ENCODE measurements at places on chromosomes 11 and 22. TPM values are rescaled to one million over a fixed set of nuclear protein-coding genes. Genes with fewer than 3 reads are reported as not detected.

CCDC188 gene
- 2.6 TPM for polyA plus RNA-seq

HORMAD2 gene
- polyA plus RNA-seq, result not detected

OR5AK2 gene
- polyA plus RNA-seq, result not detected

POGLUT3 gene
- polyA plus RNA-seq, result 57.6 TPM

BIRC3 gene
- polyA plus RNA-seq, result 1.4 TPM

GRM5 gene
- polyA plus RNA-seq, result 0.02 TPM

POU2AF3 gene
- 4.4 TPM for polyA plus RNA-seq

CTTN gene
- 78.1 TPM for polyA plus RNA-seq

OR51B2 gene
- not detected for polyA plus RNA-seq

DGCR6 gene
- 44.7 TPM for polyA plus RNA-seq

OR2D2 gene
- not detected for polyA plus RNA-seq

SMC1B gene
- 0.16 TPM for polyA plus RNA-seq

TRIM44 gene
- polyA plus RNA-seq, result 34.1 TPM

CCDC15 gene
- 3.0 TPM for polyA plus RNA-seq

GAL gene
- 1.3 TPM for polyA plus RNA-seq

ESAM gene
- polyA plus RNA-seq, result 58.5 TPM

PLET1 gene
- polyA plus RNA-seq, result not detected

KCNJ4 gene
- polyA plus RNA-seq, result 0.61 TPM

ADM2 gene
- polyA plus RNA-seq, result 0.23 TPM

Data from muscle of leg (tissue), 16 donors.